Testis (tissue), 5 donors: ENCODE measurements at places on chromosomes 7 and 10.

DNA sequence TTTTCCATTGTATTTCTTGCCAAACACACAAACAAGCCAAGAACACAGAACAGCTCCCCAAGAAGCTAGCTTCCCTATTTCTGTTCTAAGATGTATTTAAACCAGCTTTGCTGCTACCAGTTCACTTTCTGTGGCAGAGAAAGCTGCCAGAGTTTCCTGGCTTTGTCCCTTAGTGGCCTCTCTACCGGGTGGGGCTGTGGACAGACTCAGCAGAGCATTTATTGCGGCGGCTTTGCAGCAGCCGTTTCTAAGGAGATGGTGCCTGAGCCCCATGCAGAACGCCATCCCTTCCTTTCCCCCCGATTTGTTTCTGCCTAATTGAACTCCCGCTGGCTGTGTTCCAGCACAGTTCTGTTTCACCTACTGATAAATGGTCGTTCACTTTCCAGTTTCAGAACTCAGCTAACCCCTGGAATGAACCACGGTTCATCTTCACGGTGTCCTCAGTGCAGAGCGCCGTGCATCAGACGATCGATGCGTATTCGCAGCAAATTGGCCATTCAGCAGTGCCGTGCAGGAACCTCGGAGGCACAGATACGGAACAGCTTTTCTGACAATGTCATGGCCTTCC is 33.8 kb upstream of the SFMBT2 start:
- peak; percentile 36 for DNase-seq

DNA sequence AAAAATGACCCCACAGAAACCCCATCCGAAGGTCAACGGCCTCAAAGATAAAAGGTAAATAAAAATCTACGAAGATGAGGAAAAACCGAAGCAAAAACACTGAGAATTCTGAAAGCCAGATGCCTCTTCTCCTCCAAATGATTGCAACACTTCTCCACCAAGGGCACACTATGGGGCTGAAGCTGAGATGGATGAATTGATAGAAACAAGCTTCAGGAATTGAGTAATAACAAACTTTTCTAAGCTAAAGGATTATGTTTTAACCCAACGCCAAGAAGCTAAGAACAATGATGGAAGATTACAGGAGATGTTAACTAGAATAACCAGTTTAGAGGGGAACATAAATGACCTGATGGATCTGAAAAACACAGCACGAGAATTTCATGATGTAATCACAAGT is 127.8 kb downstream of the MACC1 start:
- no peak for DNase-seq

GRCh38 chr10:119323085-119324016 is 116.0 kb downstream of the GRK5 start:
- no peak for DNase-seq

GRCh38 chr10:77245953-77246352 is 391.7 kb downstream of the KCNMA1 start:
- no peak for DNase-seq
